ENCODE measurements at places on chromosomes 5 and 9.

DNA sequence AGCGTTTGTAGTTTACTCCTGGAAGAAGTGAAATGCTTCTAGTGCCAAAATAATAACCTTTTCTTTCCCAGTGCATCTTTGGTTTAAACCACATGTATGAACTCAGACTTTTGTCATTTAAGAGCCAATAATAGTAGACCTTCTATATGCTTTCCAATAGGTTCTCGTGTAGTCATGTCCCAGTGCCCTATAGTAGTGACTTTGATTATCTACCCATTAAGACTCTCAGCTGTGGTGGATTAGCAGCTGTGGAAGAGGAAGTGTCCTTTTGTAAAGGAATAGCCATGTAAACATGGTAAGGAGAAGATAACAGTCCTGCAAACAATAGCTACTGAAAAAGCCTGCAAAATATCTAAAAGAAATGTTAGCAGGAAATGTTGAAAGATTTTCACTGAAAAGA, 765.3 kb downstream of the MTRR start:
- no peak for DNase-seq

GRCh38 chr9:75116306-75116705, 28.0 kb downstream of the OSTF1 start:
- no peak for DNase-seq

DNA sequence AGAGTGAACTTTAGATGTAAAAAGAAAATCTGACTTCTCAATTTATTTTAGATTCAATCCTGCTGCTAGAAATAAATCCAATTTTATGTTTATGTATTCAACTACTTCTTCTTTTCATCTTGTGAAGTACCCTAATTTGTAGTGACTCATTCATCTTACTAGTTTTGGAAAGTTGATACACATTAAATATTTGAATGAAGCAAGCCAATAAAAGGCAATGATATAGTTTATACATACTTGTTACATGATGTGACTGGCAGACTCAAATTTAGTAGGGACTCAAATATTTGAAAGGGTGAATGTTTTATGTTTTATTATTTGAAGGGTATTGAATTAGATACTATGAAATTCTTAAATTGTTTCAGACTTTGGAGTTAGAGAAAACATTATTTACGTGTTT, 34.7 kb downstream of the CSNK1G3 start:
- no peak for DNase-seq

DNA sequence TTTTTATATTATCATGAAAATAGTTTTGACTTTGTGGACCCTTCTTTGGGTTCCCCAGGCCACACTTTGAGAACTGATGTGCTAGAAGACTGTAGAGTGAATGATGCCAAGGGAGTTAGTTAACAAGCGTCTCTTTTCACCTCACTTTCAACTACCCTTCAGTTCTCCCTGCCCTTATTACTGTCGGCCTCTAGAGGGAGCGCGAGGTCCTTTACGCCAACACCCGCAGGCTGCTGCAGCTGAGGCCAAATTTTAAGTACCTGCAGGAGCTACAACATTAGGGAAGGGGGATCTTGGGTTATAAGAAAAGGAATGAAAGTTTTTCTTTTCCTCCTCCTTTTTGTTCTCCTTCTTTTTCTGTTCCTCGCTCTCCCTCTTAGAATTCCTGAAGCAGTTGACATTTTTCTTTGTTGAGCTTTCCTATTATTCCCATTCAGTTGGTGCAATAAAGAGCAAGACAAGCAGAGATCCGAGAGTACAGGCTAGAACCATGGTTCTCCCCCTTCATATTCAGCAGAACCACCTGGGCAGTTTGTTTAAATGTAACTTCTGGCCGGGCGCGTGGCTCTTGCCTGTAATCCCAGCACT, 84.0 kb downstream of the ZFAND5 start:
- DNase-seq: peak; percentile 22

DNA sequence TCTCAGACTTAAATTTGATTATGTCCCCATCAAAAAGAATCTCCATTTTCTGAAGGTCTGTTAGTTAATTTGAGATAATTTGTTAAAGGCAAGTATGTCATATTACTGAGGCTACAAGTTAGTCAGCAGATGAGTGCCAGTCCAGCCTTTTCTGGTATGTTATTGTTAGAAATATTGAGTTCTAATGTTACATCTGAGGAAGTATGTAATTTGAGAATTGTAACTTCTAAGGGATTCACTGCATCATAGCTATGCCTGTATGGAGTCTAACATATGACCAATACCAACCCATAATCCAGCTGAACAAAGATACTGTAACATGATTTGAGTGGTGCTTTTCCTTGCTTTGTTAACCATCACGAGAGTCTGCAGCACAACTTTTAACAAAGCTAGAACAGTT, 13.9 kb downstream of the SLC23A1 start:
- no peak for DNase-seq

DNA sequence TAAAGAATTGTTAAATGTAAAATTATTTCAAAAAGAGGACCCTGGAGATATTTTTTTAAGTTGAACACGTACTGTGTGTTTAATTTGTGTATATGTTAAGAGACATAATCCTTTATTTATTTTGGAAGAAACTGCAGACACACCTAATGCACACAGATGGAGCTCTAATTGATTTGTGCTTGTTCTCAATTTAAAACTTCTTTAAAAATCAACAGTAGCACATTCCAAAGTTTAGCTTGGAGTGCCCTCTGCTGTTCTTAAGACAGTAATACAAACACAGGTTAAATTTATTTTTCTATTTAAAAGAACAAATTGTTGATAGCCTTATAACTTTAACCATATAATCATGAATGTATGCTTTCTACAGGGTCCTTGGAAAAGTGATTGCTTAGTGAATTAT, 277.6 kb upstream of the ADAMTS16 start:
- DNase-seq: no peak

- DNase-seq: no peak
Measured at GRCh38 chr9:22157276-22157675, 148.2 kb upstream of the CDKN2B start.
